ENCODE measurements at places on chromosomes 11 and 22.

- peak; percentile 86 for DNase-seq
Observed at GRCh38 chr22:19179497-19180048, 1.0 kb upstream of the SLC25A1 start.

- DNase-seq, result no peak
Observed at GRCh38 chr11:127738771-127739286, 738.3 kb upstream of the KIRREL3 start.

GRCh38 chr11:122068141-122068540 lies 47.9 kb downstream of the BLID start:
- DNase-seq, result no peak

GRCh38 chr22:34017205-34017604 lies 96.9 kb upstream of the LARGE1 start:
- DNase-seq, result no peak

- DNase-seq, result no peak
Observed at GRCh38 chr11:131904756-131905155, 534.3 kb downstream of the NTM start.

- no peak for DNase-seq
Observed at GRCh38 chr11:95559899-95560298, 229.7 kb downstream of the FAM76B start.

GRCh38 chr11:35856259-35856658 lies 87.6 kb upstream of the LDLRAD3 start:
- DNase-seq, result no peak

- DNase-seq, result no peak
Observed at GRCh38 chr11:72480347-72480746, 46.0 kb upstream of the CLPB start.

DNA sequence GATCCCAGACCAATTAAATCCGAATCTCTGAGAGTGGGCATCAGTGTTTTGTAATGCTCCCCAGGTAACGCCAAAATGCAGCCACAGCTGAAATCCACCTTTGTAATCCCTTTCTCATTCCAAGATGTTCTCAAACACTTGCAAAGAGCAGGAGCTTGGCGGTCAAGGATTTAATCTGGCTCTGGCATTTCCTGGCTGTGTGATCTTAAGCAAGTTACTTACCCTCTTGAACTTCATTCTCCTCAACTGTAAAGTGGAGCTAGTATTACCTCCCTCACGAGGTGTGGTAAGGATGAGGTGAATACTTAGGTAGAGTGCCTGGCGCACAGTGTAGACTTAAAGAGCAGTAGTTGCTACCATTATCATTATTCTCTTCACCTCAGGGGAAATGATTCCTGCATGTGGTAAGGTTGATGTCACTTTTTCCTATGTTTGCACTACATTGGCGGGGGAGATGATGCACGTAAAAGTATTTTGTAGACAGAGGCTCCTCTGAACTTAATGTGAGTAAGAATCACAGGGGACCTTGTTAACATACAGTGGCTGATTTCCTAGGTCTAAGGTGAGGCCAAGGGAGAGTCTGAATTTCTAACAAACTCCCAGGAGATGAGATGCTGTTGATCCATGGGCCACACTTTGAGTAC lies 210.4 kb upstream of the PITPNB start:
- DNase-seq, result no peak

GRCh38 chr11:31236143-31236542 lies 133.4 kb downstream of the DCDC1 start:
- DNase-seq, result peak; percentile 5

GRCh38 chr22:27298332-27298731 lies 503.2 kb downstream of the MN1 start:
- no peak for DNase-seq

DNA sequence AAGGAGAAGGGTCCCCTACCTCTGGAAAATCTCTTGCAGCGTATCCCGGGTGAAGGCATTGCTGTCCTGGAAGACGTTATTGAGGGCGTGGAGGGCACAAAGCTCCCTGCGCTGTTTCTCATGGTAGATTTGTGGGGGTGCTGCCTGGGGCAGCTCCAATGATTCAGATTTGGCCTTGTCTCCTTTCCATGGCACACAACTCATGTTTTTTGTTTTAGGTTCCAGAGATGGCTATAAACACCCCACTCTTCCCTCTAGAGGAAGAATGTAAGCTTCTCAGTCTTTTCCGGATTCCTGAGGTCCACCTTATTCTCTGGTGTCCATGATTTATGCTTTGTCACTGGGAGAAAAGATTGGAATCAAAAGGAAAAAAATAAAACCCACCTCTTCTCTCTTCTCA lies 959 bp downstream of the JOSD1 start:
- peak; percentile 52 for DNase-seq

GRCh38 chr11:117204283-117205080 lies 5.3 kb downstream of the TAGLN start:
- DNase-seq, result no peak

GRCh38 chr11:18986744-18987143 lies 47.5 kb upstream of the MRGPRX1 start:
- DNase-seq, result no peak

DNA sequence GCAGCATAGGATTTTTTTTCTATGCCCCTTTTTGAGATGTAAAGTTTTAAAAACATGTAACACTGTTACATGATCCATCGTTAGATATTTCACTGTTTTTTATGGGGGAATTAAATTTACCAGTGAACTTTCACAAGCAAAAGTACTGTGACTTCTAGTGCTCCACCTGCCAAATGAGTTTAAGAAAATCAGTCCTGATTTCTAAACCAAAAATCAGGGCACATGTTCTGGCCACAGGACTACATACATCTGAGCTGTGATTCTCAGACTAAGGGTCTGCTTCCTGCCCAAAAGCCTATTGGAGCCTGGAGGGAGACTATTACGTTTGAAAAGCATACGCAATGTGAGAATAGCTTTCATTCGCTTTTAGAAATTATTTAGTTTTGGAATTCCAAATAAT lies 22.5 kb downstream of the TMPRSS13 start:
- no peak for DNase-seq

GRCh38 chr11:62770778-62771143 lies 435 bp upstream of the TAF6L start:
- DNase-seq, result no peak

GRCh38 chr11:69193629-69194028 lies 37.9 kb downstream of the SMIM38 start:
- DNase-seq, result no peak

DNA sequence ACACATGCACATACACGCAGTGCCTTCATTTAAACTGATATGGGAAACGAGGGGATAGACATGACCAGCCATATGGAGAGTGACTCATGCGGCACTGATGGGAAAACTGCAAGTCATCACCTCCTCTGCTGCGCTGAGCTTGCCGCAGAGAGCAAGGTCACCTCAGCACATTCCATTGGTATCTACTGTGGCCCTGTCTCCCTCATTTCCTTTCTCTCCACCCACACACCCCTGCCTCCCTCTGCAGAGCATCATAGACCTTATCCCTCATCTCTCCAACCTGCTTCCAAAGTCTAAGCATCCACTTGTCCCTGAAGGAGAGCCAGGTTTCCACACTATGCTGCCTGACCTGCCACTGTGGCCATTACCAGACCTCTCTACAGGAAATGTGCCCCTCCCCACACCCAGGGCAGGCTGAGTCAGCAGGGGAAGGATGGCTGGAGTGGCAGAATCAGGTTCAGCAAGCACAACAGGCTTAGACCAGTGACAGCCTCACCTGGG lies 116.9 kb upstream of the SNX19 start:
- peak; percentile 92 for DNase-seq

- no peak for DNase-seq
Observed at GRCh38 chr11:88013508-88014065, 161.7 kb downstream of the RAB38 start.

GRCh38 chr22:18071968-18072310 lies 5.9 kb upstream of the PEX26 start:
- no peak for DNase-seq

- no peak for DNase-seq
Observed at GRCh38 chr11:103476874-103477273, 367.6 kb downstream of the DYNC2H1 start.

- DNase-seq, result peak; percentile 82
Observed at GRCh38 chr22:40709752-40710413, 30.6 kb downstream of the MCHR1 start.

DNA sequence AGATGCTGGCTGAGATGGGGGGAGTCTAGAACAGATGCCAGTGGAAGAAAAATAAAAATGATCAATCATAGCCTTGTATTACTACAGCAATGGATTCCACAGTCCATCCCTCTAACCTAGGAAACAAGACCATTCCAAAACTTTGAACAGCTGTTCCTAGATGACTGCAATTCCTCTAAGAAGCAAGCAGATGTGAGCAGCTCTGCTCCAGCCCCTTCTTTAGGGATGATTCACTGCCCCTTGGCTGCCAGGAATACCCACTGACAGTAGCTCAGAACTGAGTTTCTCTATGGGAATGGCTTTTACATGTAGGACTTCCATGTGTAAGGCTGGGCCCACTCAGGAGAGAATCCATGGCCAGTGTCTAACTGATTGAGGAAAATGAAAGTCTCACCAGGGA lies 943.9 kb downstream of the OPCML start:
- no peak for DNase-seq

- peak; percentile 85 for DNase-seq
Observed at GRCh38 chr22:30044369-30044768, 35.9 kb upstream of the HORMAD2 start.

DNA sequence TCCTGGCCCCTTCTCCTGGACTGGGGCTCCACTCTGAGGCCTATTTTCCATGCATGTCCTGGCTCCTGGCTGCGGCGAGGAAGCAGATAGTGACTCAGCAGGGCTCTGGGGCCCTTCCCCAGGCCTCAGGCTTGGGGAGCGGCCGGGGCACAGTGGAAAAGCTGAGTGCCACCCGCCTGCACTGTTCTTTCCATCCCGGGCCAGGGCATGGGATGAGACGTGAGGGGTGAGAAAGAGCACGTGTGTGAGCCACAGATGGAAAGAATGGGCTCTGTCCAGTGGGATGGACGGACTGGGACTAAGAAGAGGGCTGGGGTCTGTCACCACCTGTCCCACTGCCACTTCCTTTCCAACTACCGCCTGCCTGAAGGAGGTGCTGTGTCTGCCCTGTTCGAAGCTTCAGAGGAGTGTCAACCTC lies 12.8 kb downstream of the SLC37A2 start:
- DNase-seq, result peak; percentile 60

DNA sequence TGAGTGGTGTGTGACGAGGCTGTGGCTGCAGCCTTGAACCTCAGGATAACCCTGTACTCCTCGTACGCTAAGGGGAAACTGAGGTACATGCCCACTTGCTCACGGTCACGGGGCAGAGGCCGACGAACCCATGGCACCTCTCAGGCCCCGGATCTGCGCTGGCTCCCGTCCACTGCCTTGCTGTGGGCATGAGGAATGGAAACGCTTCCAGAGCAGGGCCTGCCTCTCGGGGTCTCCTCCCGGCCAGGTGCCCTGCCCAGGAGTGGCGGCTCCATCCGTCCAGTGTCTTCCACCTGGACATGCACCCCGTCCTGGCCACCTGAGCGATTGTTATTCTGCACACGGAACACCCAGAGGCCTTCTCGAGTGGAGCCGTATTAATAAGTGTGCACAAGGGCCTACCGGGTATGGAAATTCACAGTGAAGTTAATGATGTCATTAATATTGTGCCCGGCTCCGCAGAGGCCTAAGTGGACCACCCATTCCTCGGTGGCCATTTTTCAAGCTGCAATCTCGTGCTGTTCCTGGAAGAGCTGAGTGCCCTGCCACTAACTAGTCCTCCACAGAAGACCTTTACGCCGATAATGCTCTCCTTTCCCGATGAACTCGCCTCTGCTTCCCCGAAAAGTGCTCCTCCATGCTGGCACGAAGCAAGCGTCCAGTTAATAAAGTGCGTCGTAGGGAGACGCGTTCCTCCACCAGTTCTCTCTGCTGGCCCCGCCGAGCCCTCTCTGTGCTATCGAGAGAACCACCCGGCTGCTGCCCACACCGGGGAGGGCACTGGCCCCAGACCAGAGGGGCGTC lies 927.9 kb downstream of the BRD1 start:
- no peak for DNase-seq

DNA sequence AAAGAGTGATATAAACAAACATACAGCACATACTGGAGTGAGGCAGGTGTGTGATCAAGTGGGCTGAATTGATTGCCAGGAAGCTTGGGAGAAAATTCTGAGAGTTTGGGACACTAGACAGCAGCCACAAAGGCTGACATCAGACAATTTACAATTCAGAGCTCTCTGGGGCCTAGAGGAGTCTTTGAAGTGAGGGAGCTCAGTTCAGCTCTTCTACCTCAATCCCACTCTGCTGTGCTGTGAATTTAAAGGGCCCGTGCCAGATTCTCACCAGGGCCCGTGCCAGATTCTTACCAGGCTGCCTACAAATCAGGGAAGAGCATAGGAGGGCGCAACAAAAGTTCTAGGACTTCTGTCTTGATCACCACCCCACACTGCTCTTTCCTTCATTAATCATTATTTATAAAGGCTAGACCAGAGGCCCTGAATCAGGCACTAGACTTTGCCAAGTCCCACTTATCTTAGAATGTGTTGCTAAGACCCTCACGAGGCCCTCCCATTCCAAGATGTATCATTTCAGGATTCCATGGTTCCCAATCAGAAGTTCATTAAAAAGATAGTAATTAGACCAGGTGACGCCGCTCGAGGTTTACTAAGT lies 112.4 kb downstream of the KIRREL3 start:
- no peak for DNase-seq

GRCh38 chr11:3886985-3887384 lies 31.5 kb downstream of the STIM1 start:
- DNase-seq, result no peak

DNA sequence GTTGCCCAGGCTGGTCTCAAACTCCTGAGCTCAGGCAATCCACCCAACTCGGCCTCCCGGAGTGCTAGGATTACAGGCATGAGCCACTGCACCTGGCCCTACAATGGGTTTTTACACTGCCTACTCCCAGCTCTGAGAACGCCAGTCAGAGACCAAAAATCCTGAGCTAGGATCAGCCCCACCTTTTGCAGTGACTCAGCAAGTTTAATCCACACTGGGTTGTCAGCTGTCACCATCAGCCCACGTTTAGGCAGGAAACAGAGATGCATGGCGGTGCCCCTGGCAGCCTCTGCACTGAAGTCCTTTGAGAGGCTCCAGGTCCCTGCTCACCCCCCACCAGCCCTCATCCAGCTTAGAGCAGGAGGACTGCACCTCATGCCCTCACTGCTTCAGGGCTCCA lies 117.6 kb downstream of the ARHGAP8 start:
- DNase-seq, result no peak

- no peak for DNase-seq
Observed at GRCh38 chr22:46504584-46504983, 32.8 kb downstream of the CELSR1 start.
